ENCODE measurements at places on chromosomes 4 and X.

GRCh38 chr4:111671756-111672155 lies 473.5 kb upstream of the FAM241A start:
- DNase-seq, result no peak

DNA sequence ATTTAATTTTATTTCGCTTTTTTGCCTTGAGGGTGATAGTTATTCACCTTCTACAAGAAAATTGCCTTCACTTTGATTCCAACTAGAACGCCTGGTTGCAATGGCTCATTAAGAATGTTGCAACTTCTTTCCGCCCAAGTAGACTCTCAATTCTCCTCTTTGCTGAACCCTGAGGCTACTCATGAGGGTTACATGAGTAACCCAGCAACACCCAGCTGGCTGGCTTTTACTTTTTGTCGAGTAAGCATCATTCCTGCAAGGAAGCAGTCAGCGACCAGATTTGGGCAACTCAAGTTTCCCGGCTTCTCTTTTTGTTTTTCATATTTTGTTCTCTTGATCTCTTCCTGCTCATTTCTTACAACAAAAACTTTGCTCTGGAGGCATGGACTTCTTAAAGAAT lies 495.4 kb downstream of the PACRGL start:
- no peak for DNase-seq

DNA sequence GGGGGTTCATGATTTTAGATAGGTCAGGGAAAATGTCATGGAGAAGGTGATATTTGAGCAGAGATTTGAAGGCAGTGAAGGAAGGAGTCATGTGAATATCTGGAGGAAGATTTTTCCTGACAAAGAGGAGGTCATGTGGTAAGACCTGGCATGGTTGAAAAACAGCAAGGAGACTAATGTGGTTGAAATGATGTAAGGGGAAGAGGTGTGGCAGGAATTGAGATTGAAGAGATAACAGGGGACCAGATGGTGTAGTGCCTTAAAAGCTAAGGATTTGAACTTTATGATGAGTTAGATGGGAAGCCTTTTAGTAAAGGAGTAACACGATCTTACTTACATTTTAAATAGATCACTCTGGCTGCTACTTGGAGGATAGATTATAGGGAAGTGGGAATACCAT lies 210.9 kb downstream of the RTL9 start:
- DNase-seq, result no peak

- DNase-seq, result peak; percentile 9
These were observed 144.7 kb downstream of the QDPR start for GRCh38 chr4:17367201-17367600.

DNA sequence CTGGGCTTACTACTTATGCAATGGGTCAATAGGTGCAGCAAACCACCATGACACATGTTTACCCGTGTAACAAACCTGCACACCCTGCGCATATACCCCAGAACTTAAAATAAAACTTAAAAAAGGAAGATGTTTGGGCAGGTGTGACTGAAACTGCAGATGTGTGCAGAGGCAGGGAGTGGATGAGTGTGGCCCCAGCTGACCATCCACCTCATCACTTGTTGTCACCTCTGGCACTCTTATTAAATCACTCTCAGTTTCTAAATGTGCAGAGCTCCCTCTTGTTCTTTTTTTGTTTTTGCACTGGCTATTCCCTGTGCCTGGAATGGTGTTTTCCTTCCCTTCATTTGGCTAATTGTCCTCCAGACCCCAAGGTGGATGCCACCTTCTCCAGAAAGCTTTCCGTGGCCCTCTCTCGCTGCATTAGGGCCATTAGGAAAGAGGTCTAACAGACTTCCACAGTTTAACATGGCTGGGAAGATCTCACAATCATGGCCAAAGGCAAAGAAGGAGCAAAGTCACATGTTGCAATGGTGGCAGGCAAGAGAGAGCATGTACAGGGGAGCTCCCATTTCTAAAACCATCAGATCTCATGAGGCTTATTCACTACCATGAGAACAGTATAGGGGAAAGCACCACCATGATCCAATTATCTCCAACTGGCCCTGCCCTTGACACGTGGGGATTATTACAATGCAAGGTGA lies 58.5 kb downstream of the SLC2A9 start:
- DNase-seq, result no peak

- no peak for DNase-seq
These were observed 17.6 kb upstream of the PRDM8 start for GRCh38 chr4:80179637-80180161.

GRCh38 chr4:44984083-44984482 lies 257.7 kb upstream of the GNPDA2 start:
- no peak for DNase-seq

DNA sequence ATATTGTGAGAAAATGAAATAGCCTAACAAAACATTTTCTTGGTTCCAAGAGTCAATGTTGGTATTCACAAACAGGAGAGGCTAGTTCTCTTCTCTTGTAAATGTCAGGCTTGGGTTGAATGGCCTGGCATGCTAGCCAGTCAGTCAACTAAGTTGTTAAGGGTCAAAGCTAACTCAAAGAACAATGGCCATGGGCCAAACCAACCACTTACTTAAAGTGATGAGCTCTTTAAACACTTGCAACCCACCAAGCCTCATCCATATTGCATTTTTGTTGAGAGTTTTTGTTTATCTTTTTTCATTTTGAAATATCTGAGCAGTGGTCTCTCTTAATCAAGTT lies 394.5 kb downstream of the RAB28 start:
- no peak for DNase-seq

GRCh38 chrX:39653691-39654090 lies 444.1 kb downstream of the BCOR start:
- no peak for DNase-seq

DNA sequence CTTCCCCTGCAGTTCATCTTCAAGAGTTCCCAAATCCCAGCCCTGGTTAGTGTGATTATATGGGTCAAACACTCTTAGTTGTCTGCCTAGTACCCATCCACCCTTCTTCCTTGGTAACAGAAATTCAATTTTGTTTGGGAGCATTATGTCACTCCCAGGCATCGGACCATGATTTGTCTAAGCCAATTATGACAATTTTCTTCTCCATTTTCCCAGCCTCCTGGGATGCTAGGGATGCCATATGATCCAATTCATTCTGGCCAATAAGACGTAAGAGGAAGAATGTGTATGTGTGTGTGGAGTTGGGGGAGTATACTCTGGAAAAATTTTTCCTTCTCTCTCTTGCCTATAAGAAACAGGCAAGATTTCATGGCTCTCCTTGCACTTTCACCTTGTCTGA lies 465.9 kb downstream of the MID1IP1 start:
- no peak for DNase-seq

DNA sequence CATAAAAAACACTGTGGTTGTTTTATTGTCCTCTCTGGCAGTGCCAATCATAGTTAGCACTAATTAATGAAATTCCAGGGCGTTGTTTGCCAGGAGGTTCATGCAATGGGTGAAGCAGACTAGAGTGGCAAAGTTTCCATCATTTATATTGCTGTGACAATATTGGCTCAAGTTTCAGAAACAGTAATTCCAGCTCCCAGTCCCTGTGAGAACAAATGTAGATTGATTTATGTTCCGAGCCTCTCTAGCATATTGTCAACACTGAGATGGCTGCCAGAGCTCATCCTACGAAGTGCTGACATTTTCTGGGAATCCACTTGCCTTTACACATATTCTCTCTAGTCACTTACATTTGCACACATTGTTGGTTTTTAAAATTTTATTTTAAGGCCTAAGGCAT lies 440.0 kb upstream of the IGFBP7 start:
- no peak for DNase-seq

DNA sequence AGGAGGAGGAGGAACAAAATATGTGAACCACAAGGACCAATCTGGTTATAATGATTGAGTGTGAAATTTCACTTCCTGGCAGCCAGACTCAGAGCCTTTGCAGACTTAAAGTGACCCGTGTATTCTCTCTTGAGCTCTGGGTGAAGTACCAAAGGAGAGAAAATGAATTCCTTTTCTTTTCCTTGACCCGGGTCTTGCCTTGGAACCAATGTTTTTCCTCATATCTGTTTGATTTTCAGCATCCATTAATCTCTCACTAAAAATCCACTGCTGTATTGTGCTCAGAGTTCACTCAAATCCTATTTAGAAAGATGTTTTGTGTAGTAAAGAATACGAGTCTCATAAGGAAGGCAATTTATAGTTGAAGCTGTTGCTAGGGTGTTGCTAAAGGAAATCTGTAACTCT lies 78.3 kb upstream of the C1QTNF7 start:
- DNase-seq, result no peak

GRCh38 chr4:114306946-114307345 lies 291.7 kb upstream of the UGT8 start:
- DNase-seq, result no peak

DNA sequence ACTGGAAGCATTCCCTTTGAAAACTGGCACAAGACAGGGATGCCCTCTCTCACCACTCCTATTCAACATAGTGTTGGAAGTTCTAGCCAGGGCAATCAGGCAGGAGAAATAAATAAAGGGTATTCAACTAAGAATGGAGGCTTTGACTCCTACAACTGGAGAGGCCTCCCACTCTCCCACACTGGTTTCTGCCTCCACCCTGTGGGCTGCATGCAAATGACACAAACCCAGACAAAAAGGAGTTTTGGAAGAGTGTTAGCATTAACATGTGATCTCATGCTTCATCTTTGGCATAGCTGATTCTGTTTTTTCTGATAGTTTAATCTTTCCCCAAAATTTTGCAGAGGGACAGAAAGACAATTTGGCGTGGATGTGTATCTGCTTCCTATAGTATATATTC lies 80.8 kb upstream of the IQCM start:
- peak; percentile 52 for DNase-seq

DNA sequence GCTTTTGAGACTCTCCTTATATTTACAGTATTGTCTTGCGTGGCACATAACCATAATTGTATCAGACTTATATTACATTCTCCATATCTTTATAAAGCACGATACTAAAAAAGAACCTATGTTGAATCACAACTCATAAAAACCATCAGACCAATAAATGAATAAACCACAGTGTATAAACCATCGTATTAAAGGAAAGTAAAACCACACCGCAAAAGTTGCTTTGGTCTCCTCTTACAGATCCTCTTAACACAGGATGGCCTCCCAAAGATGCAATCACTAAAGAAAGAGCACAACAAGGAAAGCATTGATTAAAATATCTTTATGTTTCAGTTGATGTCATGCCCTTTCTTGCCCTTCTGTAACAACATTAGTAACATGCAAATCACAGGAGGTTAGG lies 437.9 kb downstream of the AFF2 start:
- no peak for DNase-seq

GRCh38 chrX:100695991-100696390 lies 35.9 kb downstream of the SYTL4 start:
- DNase-seq, result no peak

DNA sequence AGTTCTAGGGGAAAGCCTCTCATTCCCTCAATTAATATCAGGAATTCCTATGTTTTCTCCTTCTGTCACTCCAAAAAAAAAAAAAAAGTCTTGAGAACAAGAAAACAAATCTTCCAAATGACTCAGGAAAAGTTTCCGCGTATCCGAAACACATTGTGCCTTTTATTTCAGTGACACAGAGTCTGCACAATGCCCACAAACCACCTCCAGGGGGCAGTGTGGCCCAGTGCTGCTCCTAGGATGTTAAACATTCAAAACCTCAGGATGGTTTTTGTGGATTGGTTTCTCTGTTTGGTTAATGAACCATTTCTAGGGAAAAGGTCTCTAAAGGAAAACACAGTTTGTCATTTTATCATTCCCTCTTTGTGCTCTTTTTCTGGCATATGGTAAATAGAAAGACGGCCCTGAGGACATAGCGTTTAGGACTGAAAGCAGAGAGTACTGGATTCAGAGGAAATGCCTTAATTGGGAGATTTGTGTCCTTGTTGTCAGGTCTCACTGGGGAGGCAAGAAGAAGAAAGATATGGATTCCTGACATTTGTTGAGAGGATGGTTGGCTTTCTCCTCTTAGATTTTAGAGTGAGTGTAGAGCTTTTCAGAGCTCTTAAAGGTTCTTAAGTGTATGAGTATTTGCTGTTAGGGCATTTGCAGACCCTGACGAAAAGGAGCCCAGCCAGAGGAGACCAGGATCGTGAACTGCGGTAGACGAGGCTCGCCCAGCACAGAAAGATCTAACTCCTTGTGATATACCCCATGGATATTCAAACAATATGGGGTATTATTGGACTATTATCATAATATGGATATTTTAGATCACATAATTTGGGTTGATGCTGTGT lies 65.7 kb upstream of the MAP9 start:
- DNase-seq, result peak; percentile 63

GRCh38 chr4:99324361-99324760 lies 3.2 kb upstream of the ADH1B start:
- DNase-seq, result no peak

GRCh38 chrX:107054978-107055377 lies 55.0 kb upstream of the MORC4 start:
- DNase-seq, result no peak

GRCh38 chr4:180518906-180519305 lies 1724.3 kb upstream of the TENM3 start:
- no peak for DNase-seq

GRCh38 chrX:128142745-128143144 lies 90.5 kb upstream of the ACTRT1 start:
- no peak for DNase-seq

- peak; percentile 3 for DNase-seq
These were observed 16.4 kb downstream of the ZNF732 start for GRCh38 chr4:288891-289290.

DNA sequence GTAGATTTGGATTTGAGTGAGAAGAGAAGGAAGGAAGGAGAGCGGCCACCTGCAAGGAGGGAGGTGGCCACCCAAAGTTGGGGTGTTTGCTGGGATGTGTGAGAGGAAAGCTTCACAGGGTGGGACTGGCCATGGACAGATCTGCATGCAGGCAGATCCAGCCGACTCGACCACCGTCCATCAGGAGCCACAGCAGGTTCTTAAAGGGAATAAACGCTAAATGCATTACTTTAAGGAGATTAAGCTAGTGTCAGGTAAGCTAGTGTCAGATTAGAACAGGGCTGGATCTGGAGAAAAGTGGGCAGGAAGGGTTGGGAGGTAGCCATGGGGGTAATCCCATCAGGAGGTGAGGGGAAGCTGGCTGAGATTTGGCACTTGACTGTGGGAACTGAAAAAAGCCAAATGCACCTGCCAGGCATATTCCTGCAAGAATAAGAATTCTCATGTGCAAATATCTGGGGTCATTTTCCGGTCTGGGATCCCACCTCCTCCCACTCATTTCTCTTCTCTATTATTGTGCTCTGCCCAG lies 79.6 kb downstream of the MGST2 start:
- DNase-seq, result no peak

- DNase-seq, result peak; percentile 68
These were observed 947 bp upstream of the RPL10 start for GRCh38 chrX:154396973-154397887.
